ENCODE measurements at places on chromosomes 1 and 21. TPM values are rescaled to one million over a fixed set of nuclear protein-coding genes. Genes with fewer than 3 reads are reported as not detected.

FCRLB gene
- total RNA-seq = 0.51 TPM

- peak; percentile 44 for DNase-seq
Observed at GRCh38 chr1:248807067-248807737, 18.5 kb downstream of the SH3BP5L start.

- DNase-seq = no peak
Observed at GRCh38 chr1:66211521-66211920, 322.4 kb upstream of the SGIP1 start.

GRCh38 chr1:111274653-111275052 is 16.0 kb upstream of the CHIA start:
- peak; percentile 16 for DNase-seq

DNA sequence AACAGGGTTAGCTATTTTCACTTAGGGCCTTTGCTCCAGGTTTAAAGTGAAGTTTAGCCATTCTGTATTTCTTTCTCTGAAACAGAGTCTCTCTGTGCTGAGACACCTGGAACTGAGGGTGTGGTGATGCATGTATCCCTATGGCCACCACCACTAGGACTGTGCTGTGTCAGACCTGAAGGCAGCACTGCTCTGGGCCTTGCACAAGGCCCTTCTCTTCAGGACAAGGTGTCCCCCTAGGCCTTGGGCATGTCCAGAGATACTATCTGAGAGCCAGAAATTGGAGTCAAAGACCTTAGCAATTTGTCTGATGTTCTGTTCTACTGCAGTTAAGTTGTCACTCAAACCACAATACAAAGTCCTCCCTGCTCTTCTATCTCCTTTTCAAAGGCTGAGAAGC is 1649.2 kb downstream of the AMY1C start:
- no peak for DNase-seq

DNA sequence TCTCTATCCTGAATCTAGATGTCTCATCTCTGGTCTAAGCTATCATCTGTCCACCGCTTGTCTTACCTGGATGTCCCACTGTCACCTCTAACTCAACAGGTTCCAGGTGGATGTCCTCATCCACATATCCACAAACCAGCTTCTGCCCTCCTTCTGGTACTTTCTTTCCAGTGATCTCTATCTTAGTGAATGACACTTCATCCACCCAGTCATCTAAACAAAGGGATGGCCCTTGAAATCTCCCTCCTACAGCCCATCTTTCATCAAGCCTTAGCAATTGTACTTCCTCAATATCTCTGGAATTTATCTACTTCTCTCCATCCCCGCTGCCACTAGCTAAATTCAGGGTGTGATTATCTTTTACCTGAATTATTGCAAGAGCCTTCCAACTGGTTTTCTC is 33.9 kb upstream of the SERBP1 start:
- no peak for DNase-seq

DNA sequence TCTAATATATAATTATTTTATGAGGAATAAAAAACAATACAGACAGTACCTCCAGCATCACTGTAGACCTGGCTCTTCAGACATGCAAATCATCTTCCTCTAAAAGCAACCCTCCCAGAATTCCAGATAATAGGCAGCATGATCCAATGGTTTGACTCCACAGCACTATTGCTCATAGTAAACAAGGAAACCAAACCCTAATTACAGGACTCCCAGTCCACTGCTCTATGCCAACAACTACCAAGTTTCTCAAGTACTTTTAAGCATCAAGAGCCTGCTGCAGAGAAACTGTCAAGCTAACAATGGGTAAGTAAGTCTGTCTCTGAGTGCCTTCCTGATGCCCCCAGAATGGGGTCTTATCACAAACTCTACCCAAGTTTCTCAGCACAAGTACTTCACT is 57.2 kb downstream of the EYA3 start:
- no peak for DNase-seq

DNA sequence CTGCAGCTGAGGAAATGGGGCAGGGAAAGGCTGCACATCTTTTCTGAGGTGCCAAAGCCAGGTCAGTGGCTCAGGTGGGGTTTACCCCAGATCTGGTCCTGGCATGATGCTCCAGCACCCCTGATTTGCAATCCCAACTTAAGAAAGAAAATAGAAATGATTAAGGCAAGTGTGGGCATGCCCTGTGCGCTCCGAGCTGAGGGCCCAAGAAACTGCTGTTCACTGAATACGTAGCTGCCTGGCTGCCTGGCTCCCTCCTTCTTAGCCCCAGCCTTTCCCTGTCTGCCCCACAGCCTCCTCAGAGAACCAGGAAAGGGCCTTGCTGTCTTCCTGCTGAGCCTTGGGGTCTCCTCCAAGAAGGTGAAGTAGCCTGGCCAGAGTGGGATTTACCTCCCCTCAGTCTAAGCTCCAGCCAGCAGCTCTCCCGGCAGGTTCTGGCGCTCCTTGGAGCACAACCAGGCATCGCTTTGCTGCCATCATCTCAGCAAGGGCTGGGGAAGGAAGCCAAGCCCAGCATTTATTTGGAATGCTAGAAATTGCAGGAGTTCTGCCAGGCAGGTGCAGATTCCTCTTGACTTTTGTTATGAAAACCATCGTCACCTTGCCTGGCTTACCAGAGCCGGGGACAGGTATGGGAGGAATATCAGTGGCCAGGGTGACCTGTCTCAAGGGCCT is 51.3 kb upstream of the SELENON start:
- no peak for DNase-seq

DNA sequence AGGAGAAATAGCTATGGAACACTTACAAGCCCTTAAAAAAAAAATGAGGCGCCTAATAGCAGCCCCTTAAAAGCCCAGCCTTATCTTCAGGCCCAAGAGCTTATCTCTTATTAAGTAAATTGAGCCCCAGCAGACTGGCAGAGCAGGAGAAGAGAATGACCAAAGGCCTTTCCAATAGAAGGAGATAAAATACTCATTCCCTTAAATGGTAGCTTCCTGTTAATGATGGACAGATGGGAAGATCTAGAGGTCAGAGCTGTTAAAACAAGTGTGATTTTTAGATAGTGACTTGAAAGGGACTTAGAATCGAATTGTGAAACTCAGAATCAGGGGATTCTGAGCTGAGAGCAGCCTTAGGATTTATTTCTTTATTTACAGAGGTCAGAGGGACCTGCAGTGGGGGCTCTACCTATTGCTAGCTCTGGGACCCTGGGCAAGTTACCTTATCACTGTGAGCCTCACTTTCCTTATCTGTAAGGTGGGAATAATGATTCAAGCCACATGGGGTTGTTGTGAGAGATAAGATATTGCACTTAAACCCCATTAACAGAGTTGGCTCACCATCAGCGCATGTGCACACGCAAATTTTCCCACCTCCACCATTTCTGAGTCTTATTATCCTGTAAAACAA is 101.3 kb upstream of the C8B start:
- DNase-seq = no peak

- DNase-seq = no peak
Observed at GRCh38 chr1:68107771-68108170, 57.3 kb upstream of the DIRAS3 start.

DNA sequence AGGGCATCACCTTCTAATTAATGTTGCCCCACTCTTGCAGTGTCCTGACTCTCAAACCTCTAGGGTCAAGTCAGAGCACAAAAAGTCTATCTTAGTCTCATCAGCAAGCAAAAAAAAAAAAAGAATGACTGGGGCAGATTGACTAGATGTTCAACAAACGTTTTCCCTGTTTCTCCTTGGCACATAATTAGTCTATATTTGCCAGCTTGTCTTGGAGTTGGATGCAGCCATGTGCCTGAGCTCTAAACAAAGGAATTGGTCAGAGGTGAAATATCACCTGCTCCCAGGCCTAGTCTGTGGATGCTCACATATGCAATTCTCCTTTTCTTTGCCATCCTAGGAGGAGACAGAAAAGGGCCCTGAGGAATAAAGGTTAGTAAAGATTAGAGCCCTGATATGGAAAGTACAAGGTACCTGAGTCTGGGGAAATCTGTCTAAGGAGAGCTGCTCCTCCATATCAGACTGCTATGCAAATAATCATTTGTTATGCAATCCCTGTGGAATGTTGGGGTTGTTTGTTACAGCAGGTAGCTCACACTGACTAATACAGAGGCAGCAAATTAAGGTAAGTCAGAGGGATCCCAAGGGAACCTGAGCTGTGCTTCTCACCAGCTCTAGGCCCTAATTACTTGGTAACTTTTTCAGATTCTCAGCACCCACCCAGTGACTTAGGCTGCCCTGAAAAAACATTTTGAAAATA is 130.8 kb downstream of the BRINP2 start:
- no peak for DNase-seq

MYOM3 gene
- not detected for total RNA-seq

C1orf185 gene
- not detected for total RNA-seq

DNA sequence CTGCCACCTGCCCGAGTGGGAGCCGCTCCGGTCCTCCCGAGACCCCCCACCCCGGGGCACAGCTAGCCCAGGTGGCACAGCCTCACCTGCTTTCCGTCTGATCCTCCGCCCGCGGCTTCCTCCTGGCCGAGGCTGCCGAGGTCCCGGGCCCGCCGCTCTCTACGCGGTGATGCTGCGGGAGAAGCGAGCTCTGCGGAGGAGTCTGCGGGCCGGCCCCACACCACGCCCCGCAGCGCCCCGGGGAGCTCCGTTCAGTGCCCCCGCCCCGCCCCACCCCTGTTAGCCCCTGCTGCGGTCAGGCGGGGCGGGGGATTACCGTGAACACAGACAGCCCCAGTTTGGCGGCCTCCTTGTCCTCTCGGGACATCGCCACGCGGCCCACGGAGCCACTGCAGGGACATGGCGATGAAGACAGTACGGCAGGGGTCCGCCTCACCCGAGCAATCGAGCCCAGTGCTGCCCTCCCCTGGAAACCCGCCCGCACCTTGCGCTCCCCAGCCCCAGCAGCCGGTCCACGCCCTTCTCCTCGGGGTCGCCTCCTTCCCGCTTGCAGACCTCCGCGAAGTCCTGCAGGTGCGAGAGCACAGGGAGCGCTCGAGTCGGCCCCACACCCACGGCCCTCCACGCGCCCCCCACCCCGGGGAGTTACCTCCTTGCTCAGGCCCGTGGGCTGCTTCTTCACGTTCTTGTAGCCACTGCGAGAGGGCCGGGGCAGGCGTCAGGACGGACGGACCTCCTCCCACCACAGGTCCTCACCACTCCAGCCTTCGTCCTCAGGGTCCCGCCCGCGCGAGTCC is 933 bp downstream of the C1orf35 start:
- DNase-seq = no peak

- DNase-seq = no peak
Observed at GRCh38 chr1:216960716-216961115, 237.5 kb upstream of the ESRRG start.

RPE65 gene
- 1.1 TPM for total RNA-seq

DNA sequence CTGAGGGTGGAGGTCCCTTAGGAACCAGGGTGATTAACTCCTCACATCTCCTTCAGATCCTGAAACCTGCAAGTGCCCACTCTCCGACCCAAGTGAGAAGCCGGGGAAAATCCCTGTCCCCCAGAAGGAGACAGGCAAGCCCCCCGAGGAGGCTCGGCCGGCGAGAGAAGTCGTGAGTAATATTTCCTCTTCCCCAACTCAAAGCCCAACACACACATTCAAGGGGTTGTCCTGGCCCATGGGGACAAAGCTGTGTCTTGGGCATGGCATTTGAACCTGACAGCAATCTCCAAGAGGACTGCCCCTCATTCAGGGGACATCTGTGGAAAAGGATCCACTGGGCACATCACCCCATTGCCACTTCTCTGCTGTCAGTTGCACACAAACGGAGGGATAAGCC is 23.6 kb downstream of the VASH2 start:
- no peak for DNase-seq

- DNase-seq = no peak
Observed at GRCh38 chr1:216563087-216563486, 139.8 kb upstream of the USH2A start.

- DNase-seq = no peak
Observed at GRCh38 chr1:156692925-156693847, 12.2 kb downstream of the CRABP2 start.

TNNI3K gene
- not detected for total RNA-seq

DNA sequence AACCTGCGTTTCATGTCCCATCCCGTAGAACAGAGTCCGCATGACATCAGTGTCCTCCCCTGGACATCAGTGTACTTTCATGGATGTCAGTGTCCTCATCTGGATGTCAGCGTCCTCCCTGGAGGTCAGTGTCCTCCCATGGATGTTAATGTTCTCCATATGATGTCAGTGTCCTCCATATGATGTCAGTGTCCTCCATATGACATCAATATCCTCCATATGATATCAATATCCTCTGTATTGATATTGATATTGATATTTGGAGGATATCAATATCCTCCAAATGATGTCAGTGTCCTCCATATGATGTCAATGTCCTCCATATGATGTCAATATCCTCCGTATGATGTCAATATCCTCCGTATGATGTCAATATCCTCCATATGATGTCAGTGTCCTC is 284.9 kb downstream of the AJAP1 start:
- no peak for DNase-seq

TNFSF4 gene
- 0.21 TPM for total RNA-seq

All from H4 (cell line).